ENCODE measurements at places on chromosomes 3 and 15. TPM values are rescaled to one million over a fixed set of nuclear protein-coding genes. Genes with fewer than 3 reads are reported as not detected.

Gene CLDN16
- not detected for total RNA-seq

Gene SPG11
- total RNA-seq, result 161 TPM

- DNase-seq, result no peak
These were observed 18.7 kb downstream of the FBXL22 start for GRCh38 chr15:63615935-63616334.

- DNase-seq, result peak; percentile 12
These were observed 27.9 kb upstream of the SLC41A3 start for GRCh38 chr3:126111566-126112475.

DNA sequence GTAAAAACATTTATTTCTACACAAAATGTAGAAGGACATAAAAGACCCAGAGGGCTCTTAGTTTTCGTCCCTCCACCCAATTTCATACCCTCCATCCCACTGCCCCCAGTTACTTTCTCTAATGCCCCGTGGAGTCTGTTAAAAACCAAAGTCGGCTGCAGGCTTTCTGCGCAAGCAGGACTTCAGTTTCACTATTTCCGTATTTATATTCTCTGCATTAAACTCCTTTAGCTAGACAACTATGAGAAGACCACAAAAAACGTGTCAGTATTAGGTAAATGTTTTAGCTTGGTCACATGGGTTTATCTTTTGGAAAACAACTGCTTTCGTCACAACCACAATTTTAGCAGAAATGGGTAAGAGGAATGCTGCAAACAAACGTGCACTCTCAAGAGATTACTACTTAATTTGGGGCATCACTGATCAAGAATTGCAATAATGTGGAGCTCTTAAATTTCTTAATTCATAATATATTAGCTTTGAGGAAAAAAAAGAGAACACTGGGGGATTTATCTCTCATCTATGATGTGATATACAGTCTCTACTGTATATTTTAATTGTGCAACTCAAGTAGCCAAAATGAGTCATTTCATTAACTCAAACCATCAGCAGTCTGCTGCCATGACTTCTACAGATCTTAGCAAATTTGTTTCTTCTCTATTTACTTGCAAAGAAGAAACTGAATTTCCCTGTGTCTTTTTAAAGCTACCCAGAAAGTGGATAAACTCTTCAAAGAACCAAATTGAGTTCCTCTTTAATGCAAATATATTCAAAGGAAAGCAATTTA lies 740 bp upstream of the NSMCE3 start:
- peak; percentile 19 for DNase-seq

DNA sequence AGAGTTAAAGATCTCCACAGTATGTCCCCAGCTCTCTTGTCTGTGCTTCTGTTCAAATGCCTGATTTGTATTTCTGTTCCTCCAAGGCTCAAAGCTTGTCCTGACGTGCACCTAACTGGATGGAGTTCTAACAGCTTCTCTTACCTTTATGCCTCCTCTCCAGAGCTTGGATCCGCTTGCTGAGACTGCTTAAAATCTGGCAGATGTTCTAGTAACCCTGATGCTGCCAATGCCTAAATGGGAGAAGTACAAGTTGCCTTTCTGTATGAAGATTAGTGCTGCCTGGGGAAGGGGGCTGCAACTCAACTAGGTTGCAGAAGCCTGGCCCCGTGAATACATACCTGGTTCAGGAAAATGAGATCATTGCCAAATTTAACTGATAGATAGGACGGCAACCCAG lies 354.5 kb upstream of the KCNMB2 start:
- no peak for DNase-seq

DNA sequence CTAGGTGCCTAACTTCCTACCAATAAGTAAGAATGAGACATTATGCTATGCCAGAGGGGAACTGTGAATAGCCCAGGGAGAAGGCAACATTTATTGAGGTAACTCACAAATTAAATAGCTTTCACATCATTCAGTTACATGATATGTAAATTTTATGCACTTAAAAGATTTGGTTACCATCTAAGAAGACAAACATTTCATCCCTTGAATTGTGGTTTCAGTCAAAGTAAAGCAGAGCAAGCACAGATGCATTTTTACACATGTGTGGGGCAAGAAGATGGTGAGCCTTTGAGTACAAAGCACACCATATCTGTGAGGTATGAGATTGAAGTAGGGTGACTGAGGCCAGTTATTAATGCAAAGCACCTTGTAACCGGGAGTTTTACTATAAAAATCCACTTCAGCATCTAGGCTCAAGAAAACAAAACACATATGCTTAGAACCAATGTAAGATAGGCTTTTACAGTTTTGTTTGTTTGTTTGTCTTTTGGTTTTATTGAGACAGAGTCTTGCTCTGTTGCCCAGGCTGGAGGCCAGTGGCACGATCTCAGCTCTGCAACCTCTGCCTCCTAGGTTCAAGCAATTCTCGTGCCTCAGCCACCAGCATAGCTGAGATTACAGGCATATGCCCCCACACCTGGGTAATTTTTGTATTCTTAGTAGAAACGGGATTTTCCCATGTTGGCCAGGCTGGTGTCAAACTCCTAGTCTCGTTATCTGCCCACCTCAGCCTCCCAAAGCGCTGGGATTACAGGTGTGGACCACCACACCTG lies 3.5 kb downstream of the PLSCR2 start:
- no peak for DNase-seq

DNA sequence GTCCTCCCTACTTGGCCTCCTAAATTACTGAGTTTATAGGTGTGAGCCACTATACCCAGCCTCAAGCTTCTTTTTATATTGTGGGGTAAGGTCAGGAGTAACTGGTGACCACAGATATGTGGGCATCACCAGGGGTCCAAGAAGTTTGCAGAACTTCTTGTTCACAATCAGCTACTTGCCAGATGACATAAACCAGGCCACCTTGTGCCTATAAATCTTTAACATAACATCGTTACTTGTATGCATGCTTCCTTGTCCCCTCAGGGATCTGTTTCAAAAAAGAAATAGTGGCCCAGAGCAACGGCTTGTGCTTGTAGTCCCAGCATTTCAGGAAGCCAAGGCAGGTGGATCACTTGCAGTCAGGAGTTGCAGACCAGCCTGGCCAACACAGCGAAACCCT lies 115.1 kb upstream of the FAM174B start:
- DNase-seq, result no peak

- DNase-seq, result no peak
These were observed 17.7 kb upstream of the PTPN9 start for GRCh38 chr15:75596703-75597345.

Data from activated B cell treated with CpG ODN at 0.5 μM for 24 hours (primary cell).